Kasumi-1 (cell line): ENCODE measurements at places on chromosomes 5 and 9.

DNA sequence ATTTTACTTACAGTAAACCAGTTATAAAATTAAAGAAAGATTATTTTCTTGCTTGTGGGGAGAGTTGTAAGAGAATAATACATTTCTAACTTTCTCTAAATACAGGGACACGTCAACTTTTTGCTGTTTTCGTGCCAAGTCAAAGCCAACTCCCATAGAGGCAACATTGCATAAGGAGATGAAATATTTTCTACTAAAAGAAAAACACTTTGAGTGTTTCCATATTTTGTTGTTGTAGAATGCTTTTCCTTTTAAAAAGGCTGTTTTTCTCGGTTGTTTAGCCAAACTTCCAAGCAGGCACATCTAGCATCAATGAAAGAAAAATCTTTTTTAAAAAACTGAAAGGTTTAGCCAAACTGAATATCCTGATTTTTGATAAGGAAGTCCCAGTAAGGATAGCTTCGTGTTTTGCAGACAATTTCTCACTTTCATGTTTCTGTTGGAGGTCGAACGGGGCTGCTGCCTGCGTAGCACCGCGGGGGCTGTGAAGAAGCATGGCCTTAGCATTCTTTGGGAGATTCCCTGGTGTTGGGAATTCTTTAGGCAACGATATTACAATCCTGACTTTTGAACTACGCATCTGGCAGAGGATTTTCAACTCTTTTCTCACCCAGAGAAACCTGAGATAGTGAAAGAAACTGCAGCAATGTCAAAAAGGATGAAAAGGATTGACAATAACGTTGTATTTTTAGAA, 108.1 kb upstream of the FBXL7 start:
- no peak for DNase-seq

DNA sequence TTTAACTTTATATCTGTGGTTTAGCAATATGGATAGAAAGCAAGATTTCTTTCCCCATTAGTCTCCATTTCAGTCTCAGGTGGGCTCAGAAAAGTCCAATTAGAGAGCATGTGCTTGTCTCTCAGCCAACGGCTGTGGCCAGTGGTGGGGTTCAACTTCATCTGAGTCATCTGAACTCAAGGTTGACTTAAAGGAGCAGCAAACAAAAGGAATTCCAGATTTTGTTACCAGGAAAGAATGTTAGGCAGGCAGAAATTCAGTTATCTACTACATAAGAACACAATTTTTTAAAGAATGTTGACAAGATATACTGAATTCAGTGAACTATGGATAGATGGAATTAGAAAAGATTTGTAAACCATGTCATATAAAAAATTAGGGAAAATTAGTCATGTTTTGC, 784.1 kb downstream of the MAT2B start:
- no peak for DNase-seq

DNA sequence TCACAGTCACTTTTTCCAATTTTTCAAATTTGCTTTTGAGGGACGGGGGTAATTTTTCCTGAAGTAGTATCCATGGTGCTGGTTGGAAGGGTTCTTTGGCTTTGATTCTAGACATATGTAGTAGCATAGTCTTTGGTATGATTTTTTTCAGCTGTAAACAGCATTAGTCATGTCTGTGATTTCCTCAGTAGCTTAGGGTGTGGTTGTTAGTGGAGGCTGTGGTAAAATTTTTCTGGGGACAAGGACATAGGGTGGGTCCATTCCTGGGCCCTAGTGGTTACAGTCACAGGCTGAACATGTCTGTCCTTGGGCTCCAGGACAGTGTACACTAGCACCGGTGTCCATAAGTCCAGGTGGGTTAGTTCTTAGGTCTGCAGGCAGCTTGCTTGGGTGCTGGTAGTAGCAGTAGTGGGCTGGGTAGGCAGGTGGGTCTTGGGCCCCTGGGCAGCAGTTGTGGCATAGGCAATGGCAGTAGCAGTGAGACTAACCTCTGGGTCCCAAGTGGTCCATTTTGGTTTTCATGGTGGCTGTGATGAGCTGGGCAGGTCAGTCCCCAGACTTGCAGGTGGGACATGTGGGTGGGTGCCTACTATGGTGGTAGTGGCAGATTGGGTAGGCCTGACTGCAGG, 100.0 kb upstream of the CXCL14 start:
- DNase-seq: no peak

DNA sequence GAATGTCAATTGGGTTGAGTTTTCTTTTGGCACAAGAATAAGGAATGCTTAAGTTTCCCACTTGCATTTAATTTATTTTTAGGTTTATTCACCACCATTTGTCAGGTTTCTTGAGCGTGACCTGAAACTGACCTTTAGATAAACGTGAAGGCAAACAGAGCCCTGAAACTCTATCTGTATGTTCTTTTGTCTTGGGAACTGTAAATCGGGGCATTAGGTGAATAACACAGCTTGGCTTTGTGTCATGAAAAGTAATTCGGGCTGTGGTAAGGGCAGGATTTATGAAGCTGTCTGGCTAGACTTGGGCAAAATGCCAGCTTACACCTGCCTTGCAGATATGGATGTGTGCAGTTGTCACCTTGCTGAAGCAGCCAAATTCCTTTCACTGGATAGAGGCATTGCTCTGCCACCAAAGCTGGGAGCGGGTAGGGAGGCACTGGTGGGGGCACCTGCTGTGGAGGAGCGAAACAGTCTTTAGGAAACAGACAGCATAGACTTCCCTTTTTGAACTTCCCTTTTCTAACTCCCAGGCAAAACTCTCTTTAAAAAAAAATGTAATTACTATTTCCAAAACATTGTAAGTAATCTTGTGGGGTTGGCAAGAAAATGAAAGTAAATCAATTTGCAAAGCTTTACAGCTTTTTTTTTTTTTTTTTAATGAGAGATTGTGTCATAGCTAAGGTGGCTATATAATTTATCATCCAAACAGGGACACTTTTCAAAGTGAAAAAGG, 545.2 kb downstream of the CSNK1G3 start:
- DNase-seq: peak; percentile 99

- DNase-seq: no peak
Measured at GRCh38 chr5:34957321-34957720, 28.0 kb downstream of the DNAJC21 start.

GRCh38 chr9:24590432-24590831, 44.7 kb upstream of the IZUMO3 start:
- no peak for DNase-seq

DNA sequence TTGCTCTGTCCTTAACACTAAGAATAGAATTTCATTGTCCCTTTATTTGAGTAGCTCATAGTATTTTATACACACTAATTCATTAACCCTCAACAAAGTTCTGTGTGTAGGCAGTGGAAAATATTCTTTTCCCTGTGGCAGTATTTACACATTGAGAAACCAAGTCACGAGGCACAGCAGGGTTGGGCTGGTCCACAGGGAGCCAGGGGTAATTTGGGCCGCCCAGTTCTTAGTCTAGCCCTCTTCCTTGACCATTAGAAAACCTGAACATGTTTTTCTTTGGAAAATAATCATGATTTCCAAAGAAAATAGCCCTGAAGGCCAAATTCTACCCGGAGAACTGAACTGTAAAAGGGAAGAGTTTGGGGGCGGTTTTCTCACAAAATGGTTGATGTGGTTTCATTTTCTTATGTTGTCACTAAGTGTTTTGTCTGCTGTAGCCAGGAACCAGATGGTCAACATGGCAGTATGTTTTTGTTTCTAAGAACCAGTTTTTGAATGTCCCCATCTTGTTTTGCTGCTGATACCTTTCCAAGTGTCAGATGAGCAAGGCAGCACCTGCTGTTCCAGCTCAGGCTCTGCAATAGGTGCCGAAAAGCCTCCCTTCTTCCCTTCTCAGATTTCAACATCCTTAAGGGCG, 29.6 kb downstream of the ARHGEF28 start:
- DNase-seq: no peak

DNA sequence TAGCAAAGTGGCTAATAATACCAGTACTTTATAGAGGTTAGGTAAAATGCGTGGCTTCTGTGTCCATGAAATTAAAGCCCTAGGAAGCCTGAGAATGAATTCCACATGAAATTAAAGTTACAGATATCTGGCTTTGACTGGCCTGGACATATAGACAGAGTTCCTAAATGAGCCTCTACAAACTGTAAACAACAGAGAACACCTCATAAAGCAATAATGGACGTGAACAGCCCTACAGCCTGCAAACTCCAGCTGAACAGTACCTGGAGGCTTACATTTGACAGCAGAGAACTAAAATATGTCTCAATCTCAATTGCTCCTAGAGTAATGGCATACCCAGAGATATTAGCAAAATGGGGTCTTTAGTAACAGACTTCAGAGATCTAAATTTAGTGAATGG, 28.7 kb downstream of the GOLPH3 start:
- DNase-seq: no peak
